ENCODE measurements at places on chromosomes 12 and 14. TPM values are rescaled to one million over a fixed set of nuclear protein-coding genes. Genes with fewer than 3 reads are reported as not detected.

SRGAP1 gene
- total RNA-seq: 6.4 TPM

POTEM gene
- total RNA-seq: not detected

GNG2 gene
- 9.1 TPM for total RNA-seq

GRIP1 gene
- total RNA-seq: not detected

ALKBH2 gene
- 22.0 TPM for total RNA-seq

GLIPR1L1 gene
- total RNA-seq: not detected

All from pericardium fibroblast (primary cell).